ENCODE measurements at places on chromosomes 4 and X. TPM values are rescaled to one million over a fixed set of nuclear protein-coding genes. Genes with fewer than 3 reads are reported as not detected.

The CSTF2 gene
- total RNA-seq, result 33.3 TPM

The FGFR3 gene
- total RNA-seq, result 0.45 TPM

The CXCL1 gene
- total RNA-seq, result not detected

The KLHL34 gene
- 0.40 TPM for total RNA-seq

The DAPP1 gene
- total RNA-seq, result 35.8 TPM

The LEF1 gene
- total RNA-seq, result 67.4 TPM

The SCML1 gene
- total RNA-seq, result 0.50 TPM

GRCh38 chrX:132505116-132505515 is 16.3 kb upstream of the MBNL3 start:
- no peaks in the 10 kb centered on the region for H3K36me3 ChIP-seq
- DNase-seq, result no peak
- no peaks in the 10 kb centered on the region for H3K27me3 ChIP-seq
- H3K4me3 ChIP-seq, result no peak overlapping the region
- H3K4me1 ChIP-seq, result no peaks in the 10 kb centered on the region

DNA sequence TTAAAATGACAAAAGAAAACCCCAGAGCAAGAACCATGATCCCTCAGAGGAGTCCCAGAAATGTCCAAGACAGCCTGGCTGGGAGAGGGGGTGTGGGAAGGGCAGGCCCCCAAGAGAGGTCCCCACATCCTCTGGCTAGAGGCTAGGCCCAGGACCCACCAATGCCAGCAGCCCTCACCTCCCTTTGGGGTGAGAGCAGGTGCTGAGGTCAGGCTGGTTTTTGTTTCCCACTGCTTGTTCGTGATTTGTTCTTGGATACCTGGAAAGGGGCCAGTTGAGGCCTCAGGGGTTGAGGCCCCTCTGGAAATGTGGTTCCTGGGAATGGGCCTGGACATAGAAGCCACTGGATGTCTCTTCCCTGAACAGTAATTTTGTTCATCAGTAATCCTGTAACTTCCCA is 2.3 kb upstream of the GRSF1 start:
- H3K4me3 ChIP-seq, result no peak overlapping the region
- peaks cover under 1% of the 10 kb centered on the region for H3K36me3 ChIP-seq
- H3K27me3 ChIP-seq, result no peaks in the 10 kb centered on the region
- peaks cover 13% of the 10 kb centered on the region for H3K4me1 ChIP-seq

GRCh38 chr4:7805533-7806337 is 133.9 kb downstream of the AFAP1 start:
- H3K36me3 ChIP-seq, result peaks cover 4% of the 10 kb centered on the region
- peaks cover 16% of the 10 kb centered on the region for H3K4me1 ChIP-seq
- H3K27ac ChIP-seq, result no peak overlapping the region
- no peak overlapping the region for H3K4me3 ChIP-seq
- no peak for DNase-seq

DNA sequence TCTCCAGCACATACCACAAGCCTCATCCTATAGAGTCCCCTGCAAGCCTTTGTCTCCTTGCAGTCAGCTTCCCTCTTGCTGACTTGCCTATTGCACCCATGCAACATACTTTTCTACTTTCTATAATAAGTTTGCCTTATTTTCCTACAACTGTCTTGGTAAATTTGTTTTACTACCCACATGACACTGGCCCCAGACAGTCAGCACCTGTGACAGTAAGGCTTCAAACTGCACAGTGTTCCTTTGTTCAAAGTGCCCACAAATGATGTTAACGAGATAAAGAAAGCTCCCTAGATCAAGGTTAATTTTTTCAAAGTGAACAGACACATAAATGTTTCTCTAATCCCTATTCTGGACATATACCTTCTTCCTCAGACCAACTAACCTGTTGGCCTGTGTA is 529.1 kb upstream of the PCDH10 start:
- no peak overlapping the region for H3K27ac ChIP-seq
- H3K36me3 ChIP-seq, result no peaks in the 10 kb centered on the region
- H3K4me3 ChIP-seq, result no peak overlapping the region
- DNase-seq, result no peak
- H3K4me1 ChIP-seq, result no peaks in the 10 kb centered on the region
- H3K27me3 ChIP-seq, result no peaks in the 10 kb centered on the region

DNA sequence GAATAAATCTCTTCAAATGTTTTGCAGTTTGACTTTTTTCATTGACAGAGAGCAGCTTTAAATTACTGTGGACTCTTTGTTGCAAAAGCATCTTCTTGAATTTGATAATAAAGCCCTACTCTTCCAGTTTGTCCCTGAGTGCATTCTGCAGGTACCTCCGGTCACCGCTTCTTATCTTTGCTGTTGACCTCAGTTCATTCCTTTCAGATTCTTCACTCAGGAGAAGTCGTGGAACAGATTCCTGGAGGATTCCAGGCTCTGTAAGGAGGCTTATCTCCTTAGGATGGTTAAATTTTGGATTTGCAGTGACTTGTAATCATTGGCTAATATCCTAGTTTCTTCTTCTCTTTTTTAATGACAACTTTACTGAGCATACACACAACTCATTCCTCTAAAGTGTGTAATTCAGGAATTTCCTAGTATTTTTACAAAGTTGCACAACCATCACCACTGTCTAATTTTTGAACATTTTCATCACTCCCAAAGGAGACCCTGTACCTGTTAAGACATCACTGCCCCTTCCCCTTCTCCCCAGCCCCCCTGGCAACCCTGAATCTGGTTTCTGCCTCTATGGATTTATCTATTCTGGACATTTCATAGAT is 22.0 kb downstream of the TBL1X start:
- DNase-seq, result no peak
- no peak overlapping the region for H3K4me3 ChIP-seq
- no peaks in the 10 kb centered on the region for H3K4me1 ChIP-seq

- no peak for DNase-seq
- no peaks in the 10 kb centered on the region for H3K4me1 ChIP-seq
- H3K27me3 ChIP-seq, result no peaks in the 10 kb centered on the region
Measured at GRCh38 chr4:124121461-124121971, 591.0 kb downstream of the ANKRD50 start.

DNA sequence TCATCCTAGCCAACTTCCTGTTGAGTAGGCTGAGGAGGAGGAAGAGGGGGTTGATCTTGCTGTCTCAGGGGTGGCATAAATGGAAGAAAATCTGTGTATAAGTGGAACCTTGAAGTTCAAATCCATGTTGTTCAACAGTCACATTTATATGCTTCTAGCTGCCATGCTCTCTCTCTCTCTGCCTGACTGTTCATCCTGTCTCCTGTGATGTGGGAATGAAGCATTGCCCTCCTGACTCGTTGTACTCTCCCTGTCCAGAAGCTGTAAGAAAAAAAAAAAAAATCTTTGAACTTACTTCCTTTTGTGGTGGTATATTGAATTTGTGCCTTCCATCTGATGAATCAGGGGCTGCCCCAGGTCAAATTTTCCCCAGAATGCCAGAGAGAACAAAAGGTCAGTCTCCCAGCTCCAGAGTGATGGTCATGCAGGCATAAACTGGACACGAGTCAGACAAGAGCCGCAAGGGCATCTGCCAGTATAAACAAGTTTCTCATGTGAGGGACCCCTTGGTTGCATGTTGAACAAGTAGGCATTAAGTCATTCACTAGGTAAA is 257.0 kb downstream of the IDS start:
- no peaks in the 10 kb centered on the region for H3K4me1 ChIP-seq
- no peaks in the 10 kb centered on the region for H3K36me3 ChIP-seq
- no peak overlapping the region for H3K4me3 ChIP-seq
- DNase-seq, result no peak

Data from activated CD4-positive, alpha-beta memory T cell treated with anti-CD3 and anti-CD28 coated beads, Interleukin-2, amount 10 ng/mL, durations not matched to agents 7 days and 5 days (primary cell).